Right lobe of liver (tissue), 6 donors: ENCODE measurements at places on chromosomes 4 and X.

DNA sequence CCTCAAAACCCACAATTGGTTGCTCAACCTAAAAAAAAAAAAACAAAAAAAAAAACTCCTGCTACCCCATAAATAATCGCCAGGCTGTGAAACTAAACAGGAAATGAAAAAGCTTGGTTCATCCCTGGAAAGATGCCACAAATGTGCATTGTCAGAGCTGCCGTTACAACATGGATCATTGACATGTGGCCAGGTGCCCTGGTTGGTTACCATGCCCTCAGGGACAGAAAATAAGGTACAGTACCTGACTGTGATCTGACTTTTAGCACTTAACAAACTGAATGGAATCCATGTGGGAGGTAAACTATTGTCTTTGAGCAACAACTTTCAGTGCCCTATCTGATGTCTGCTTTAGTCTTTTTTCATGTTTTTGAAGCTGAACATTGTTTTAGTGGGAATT, 118.0 kb upstream of the RPL34 start:
- no peak for DNase-seq

DNA sequence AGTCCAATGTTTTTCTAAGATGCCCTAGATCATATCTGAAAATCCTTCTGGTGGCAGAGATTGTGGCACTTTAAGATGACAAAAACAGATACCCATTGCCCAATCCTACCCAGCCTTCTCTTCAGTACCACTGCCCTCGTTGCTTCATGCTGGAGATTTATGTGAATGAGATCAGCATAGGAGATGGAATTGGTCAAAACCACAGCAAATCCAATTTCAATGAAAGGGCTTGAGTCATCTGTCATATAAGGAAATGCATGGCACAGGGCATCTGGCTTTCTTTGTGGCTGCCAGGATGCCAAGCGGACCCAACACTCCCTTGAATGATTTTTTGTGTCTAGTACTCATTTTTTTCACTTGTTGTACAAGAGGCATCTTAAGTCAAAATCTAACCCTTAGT, 16.8 kb downstream of the AFF2 start:
- no peak for DNase-seq

- DNase-seq, result no peak
These were observed 21.2 kb downstream of the PPAT start for GRCh38 chr4:56414135-56414670.

GRCh38 chrX:23372220-23372902, 37.7 kb downstream of the PTCHD1 start:
- no peak for DNase-seq

DNA sequence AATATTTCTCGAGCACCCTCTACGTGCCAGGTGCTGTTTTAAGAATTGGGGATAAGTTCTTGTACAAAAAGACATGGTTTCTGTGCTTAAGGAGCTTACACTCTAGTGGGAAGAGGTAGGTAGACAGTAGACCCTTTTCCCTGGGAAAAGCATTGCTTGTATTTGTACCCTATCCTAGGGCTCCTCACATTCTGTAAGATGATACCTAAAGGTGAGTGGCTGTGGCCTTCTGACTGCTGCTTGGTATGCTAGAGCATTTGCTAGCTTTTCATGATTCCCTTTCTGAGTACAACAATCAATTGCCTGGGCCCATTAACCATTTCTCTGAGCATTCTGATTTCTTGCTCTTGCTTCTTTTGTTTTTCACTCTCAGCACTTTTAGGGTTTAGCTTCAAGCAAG, 286.6 kb downstream of the ZIC3 start:
- no peak for DNase-seq
